ENCODE measurements at places on chromosomes 4 and X.

DNA sequence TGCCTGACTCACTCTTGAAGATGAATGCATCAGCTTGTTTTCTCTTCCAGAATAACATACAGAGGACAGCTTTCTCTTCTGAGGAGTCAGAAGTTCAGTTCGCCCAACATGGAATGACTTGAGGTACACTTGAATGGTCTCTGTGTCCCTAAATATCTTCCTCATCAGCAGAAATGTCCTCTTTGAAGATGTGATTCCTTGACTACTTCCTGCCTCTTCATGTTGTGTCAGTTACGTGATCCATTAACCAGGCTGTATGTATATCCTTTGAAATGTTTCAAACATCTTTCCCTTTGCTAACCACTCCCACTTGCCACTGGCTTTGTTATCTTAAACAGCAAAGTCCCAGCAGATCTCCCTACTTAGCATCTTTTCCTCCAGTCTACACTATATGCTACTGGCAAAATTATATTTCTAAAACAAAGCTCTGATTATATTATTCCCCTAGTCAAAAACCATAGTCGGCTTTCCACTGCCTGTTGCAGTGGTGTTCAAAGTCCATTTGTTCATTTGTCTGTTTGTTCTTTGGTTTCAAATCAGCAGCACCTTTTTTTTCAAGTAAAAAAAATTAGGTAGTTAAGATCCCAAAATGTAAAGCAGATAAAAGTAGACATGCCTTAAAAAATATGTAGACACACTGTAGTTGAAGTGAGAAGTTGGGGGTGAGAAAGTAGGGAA lies 82.1 kb upstream of the PAK3 start:
- no peak for DNase-seq

DNA sequence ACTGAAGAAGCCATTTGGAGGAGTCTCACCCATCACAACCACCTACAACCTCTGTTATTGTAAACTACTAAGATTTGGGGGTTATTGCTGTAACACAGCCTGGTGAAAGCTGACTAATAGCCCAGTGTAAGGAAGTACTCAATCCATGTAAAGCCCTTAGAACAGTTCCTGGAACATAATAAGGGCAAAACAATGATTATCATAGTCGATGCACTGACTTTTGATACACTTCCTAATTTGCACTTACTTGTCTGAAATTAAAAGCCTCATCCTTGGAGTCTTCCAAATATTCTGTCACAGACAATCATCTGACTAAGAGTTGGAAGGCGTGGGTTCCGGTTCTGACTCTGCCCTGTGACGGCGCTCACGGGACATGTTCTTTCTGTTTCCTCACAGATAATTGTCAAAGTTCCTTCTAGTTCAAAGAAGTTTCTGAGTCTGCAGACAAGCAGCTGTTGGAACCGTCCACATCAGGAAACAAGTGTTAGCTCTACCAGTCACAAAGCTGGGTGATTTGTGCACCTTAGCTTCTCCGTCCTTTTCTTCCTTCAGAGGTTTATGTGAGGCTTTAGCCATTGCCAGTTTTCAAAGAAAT lies 33.4 kb upstream of the RASGEF1B start:
- peak; percentile 33 for DNase-seq

- no peak for DNase-seq
Observed at GRCh38 chrX:80602036-80602860, 182.0 kb downstream of the TENT5D start.

GRCh38 chr4:138190452-138190858 lies 51.7 kb downstream of the SLC7A11 start:
- DNase-seq, result no peak

DNA sequence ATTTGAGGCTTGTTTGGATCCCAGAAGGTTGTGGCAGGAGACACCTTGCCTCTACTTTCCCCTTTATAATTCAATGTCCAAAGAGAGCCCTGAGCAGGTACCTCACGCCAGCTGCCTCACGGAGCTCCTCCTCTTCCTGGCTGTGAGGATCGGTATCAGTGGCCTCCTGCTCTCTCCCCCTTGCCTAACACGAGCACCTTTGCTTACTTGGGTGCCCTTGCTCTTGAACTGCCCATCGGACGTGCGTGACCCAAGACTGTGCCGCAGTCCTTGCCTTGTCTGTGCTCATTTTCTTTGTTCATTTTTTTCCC lies 27.8 kb upstream of the MSANTD1 start:
- DNase-seq, result no peak

DNA sequence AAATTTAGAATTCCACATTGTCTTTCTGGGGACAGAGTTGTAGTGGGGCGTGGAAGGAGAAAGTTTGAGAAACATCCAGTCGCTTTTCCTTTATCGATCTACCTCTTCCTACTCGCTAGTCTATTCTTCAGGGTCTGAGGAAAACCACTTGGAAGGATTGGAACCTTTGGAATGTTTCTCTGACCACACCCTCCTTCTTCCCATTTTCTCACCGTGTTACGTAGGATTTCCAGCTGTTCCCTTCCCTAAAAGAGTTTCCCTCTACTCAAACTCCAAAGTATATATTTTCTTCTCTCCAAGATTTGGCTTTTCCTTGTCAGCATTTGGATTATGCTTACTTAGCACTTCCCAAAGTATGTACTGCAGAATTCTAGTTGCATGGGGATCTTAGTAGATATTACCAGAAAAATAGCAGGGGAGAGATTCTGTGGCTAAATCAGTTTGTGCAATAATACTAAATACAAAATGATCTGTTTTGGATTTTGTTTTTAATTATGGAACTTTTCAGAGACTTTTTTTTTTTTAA lies 4.9 kb downstream of the ENPEP start:
- DNase-seq, result no peak

- DNase-seq, result no peak
Observed at GRCh38 chrX:22912616-22913015, 87.1 kb upstream of the DDX53 start.

- no peak for DNase-seq
Observed at GRCh38 chr4:7947927-7948326, 8.3 kb upstream of the AFAP1 start.

DNA sequence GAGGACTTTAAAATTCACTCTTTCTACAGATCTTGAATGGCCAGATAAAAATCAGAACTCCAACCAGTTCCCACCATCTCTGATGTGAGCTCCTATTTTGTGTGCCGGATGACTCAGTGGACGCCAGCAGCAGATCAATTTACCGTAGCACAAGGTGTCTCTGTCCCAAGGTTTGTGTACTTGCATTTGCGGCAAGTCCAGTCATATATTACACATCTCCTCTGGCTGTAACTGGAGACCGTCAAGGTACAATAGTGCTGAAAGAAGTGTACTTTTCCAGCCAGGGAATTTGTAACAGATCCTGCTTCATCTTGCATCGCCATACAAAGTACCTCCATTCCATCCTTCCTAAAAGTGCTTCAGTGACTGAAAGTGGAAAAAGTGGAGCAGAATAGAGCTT lies 108.2 kb upstream of the SORBS2 start:
- DNase-seq, result no peak

GRCh38 chr4:105587841-105588240 lies 35.4 kb downstream of the ARHGEF38 start:
- DNase-seq, result no peak

DNA sequence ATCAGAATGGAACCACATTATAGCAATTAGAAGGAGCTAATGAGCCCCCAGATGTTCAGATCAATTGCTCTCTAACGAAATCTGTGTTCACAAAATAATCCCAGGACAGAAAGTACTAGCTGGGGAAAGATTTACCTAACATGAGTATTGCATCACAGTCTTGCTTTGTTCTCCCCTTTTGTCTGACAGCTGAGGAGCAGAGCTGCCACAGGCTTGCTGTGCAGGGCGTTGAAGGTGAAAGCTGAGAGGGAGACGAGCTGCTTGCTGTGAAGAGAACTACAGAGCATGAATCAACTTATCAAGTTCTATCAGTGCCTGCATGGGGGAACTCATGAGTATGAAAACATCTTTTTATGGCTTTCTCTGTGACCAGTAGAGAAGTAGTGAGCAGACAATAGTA lies 441.2 kb downstream of the CENPC start:
- no peak for DNase-seq

- no peak for DNase-seq
Observed at GRCh38 chr4:119726505-119726904, 97.9 kb upstream of the PDE5A start.

DNA sequence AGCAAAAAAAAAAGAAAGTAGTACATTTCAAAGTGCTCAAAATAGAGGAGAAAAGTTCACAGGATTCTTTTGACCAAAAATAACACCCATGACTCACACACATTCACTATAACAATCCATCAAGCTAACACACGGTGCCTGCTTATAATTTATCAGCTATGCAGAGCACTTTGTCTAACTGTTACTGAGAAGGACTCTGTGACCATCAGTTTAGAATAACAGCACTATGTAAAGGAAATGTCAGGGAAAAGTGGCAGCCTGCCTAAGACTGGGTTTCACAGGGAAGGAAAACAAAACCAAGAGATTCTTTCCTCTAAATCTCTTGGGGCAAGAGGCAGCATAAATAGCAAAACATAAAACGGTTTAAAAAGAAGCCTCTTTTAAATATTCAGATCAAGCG lies 54.8 kb downstream of the CCDC149 start:
- DNase-seq, result no peak

GRCh38 chr4:6193399-6193798 lies 7.0 kb downstream of the JAKMIP1 start:
- no peak for DNase-seq

DNA sequence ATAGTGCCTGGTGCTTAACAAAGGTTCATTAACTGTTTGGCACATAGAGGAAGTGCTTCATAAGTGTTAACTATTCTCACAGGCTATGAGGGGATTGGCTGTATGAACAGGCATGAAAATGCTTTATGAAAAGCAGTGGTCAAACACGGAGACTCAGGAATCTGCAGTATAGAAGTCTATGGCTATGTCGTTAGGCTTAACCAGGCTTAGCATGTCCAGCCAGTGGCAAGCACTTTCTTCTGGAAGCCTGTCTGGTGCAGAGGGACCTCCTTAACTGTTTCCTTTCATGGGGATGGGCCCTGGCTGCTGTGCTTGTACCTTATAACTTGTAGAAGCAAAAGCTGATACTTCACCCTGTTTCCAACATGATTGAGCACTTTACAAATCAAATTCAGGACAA lies 78.4 kb downstream of the PPEF2 start:
- DNase-seq, result no peak

- no peak for DNase-seq
Observed at GRCh38 chr4:170497112-170497511, 407.4 kb upstream of the AADAT start.

DNA sequence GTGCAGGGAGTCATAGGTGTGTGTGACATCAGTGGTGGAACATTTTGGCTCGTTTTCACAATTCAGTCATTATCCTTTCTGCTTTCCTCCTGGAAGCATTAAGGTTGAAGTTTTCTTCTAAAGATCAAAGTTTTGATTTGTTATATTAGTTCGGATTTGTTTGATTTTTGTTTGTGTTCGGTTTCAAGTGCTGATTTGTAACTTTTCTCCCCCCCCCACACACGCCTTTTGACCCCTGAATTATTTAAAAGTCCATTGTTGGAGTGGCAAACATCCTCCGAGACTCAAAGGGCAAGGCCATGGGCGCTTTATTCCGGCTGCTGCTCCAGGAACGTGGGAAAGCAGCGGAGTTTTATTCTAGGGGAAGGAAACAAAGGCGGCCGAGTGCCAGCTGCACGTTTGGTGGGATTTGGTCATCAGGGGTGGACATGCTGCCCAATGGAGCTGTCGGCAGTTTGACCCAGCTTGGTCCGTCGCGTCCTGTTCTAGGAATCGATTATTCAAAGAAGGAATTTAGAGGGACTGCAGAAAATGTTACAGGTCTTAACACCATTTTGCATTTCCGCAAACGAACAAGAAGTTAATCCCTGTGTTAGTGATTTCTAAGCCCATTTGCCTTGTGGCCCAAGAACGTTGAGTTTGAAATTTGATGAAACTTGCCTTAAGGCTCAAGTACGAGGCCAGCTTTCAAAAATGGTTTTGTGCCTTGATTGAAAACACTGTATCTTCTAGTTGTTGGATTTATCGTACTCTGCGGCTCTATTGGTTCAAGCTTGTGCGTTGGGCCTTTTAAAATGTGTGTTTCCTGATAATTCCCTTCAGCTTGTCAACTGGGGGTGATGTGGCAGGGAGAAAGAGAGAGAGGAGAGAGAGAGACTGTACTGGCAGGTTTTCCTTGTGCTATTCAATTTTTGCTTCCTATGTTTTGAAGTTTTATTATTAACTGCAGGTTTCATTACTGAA lies 565 bp upstream of the ZNF41 start:
- DNase-seq, result no peak

- no peak for DNase-seq
Observed at GRCh38 chr4:97027728-97028410, 1115.4 kb downstream of the STPG2 start.

GRCh38 chrX:139738581-139738980 lies 30.6 kb upstream of the MCF2 start:
- no peak for DNase-seq

GRCh38 chrX:97030947-97031346 lies 147.2 kb downstream of the RPA4 start:
- DNase-seq, result no peak

GRCh38 chrX:110669572-110669971 lies 126.0 kb downstream of the CHRDL1 start:
- no peak for DNase-seq

- DNase-seq, result no peak
Observed at GRCh38 chrX:133513123-133513522, 97.8 kb upstream of the GPC4 start.

- DNase-seq, result no peak
Observed at GRCh38 chr4:137998666-137999429, 243.3 kb downstream of the SLC7A11 start.

DNA sequence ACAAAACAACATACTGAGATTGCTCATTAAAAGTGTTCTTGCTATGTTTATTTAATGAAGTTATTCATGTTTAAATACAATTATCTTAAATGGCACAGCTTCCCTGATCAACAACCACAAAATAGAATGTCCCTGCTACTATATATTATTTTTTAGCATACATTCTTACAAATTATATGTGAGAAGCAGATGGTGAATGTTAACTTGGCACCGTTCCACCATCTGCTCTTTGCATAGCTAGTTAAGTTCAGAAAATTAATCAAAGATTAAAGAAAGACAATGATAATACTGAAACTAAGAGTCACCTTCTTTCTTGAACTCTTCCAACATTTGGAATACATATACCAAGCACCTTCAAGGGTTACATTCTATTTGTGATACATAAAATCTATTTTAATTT lies 94.2 kb downstream of the PPP3CA start:
- DNase-seq, result no peak

DNA sequence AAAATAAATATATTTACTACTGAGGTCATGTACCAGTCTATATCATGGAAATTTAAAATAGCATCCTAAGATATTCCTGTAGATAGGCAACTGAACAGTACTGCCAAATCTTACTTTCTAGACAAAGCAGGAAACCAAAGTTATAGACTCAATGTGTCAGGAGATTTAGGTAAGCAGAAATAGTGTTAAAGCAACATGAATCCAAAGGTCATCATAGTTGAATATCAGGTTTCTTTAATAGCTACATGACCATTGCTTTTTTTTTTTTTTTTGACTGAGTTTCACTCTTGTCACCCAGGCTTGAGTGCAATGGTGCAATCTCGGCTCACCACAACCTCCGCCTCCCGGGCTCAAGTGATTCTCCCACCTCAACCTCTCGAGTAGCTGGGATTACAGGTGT lies 20.2 kb upstream of the ACSL4 start:
- no peak for DNase-seq

- no peak for DNase-seq
Observed at GRCh38 chr4:8765084-8765483, 106.6 kb downstream of the HMX1 start.

- DNase-seq, result no peak
Observed at GRCh38 chr4:69994782-69995181, 984 bp upstream of the STATH start.
